ENCODE measurements at places on chromosomes 16 and 17.
A peak's percentile ranks its signal among the peaks of the same experiment; 100 is the strongest.

- DNase-seq: no peak
These were observed 99.0 kb downstream of the MYO1D start for GRCh38 chr17:32777922-32778321.

DNA sequence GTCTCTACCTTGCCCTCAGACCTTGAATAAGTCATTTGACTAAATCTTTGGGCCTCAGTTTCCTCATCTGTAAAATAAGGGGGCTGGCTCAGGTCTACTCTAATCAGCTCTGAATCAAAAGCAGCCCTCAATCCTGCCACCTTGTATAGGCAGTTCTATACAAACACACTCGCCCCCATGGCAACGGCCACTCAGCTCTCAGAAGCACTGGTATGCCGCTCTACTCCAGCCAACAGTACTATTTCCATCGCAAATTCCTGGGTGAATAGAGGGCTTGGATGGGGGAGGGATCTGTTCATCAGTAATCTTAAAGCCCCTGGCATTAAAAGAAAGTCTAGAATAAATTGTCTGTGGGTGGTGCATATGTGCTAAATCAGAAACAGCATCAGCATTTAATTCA is 21.2 kb upstream of the TAOK1 start:
- no peak for DNase-seq

- no peak for DNase-seq
These were observed 1.8 kb downstream of the TMIGD1 start for GRCh38 chr17:30332057-30332542.

GRCh38 chr17:73226556-73227172 is 33.8 kb downstream of the COG1 start:
- DNase-seq: no peak

GRCh38 chr16:26735521-26735920 is 331.2 kb upstream of the C16orf82 start:
- no peak for DNase-seq

DNA sequence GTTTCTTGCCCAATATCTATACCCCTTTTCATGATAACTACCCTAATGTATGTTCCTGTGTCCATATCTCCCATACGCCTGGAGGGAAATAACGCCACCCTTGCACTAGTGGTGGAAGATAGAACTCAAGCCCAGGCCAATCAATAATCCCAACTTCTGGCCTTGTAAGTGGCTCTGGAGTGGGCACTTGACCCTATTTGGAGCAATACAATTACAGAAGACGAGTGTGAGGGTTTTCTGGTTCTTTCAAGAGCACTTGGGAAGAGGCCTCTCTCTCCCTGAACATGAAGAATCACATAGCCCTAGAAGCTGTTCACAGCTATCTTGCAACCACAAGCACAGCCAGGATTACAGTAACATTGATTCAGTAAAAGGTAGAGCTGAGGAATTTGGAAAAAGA is 217.9 kb downstream of the RAB11FIP4 start:
- DNase-seq: no peak

GRCh38 chr16:59964232-59964924 is 1230.3 kb upstream of the GOT2 start:
- DNase-seq: no peak

DNA sequence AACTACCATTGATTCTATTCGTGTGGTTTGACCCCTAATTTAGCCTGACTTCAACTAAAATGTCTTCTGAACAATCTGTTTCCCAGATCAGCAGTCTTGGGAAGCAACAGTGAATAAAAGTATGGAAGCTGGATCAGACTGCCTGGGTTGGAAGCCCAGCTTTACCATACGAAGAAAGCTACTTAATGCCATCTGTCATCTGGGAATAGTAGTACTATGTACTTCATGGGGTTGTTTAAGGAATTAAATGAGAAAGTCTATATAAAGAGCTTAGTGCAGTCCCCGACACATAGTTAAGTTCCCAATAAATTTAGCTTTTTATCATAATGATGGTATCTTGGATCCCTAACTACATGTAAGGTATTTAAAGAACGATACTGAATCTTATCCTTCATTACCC is 151.5 kb upstream of the ERCC4 start:
- no peak for DNase-seq

- DNase-seq: no peak
These were observed 607.3 kb upstream of the GOT2 start for GRCh38 chr16:59341368-59341767.

DNA sequence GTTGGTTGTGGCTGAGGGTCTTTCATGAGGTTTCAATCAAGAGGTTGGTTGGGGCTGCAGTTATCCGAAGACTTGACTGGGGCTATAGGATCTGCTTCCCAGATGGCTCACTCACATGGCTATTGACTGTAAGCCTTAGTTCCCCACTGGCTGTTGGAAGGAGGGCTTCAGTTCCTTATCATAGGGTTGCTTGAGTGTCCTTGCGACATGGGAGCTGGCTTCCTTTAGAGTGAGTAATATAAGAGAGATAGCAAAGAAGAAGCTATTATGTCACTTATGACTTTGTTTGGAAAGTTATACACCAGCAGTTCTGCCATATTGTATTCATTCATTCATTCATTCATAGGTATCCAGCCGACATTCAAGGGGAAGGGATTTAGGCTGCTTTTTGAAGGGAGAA is 121.4 kb upstream of the WSCD1 start:
- no peak for DNase-seq

- DNase-seq: no peak
These were observed 85.7 kb downstream of the DNAH17 start for GRCh38 chr17:78491236-78492115.

DNA sequence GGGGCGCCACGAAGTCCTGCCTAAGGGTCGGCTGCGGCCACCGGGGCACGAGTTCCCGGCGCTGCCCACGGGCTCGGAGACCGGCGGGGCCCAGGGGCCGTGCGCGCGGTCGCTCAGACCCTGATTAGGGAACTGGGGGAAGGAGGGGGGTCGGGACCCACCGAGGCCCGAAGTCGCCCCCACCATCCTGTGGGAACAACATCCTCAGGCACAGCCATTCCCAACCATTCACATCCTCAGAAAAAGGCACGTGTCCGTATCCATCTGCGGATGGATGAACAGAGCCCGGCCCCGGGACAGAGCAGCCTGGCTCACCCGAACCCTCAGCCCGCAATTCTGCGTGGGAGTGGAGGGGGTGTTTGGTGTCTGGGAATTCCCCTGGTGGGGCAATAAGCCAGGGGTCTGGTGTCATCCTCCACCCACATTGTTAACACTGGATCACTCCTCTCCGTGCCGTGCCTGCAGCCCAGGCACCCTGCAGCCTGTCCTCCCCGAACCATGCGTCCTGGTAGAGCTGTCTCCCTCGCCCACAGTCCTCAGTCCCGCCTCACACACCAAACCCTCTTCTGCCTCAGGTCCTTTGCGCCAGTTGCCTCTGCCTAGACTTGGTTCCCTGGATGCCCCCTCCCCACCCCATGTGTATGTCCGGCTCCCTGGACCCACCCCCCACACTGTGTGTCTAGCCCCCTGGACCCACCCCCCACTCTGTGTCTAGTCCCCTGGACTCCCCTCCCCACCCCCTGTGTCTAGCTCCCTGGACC is 789 bp upstream of the CCDC57 start:
- peak; percentile 40 for DNase-seq

GRCh38 chr16:3854750-3855541 is 25.6 kb downstream of the CREBBP start:
- DNase-seq: no peak

GRCh38 chr17:14748036-14748710 is 447.3 kb downstream of the HS3ST3B1 start:
- no peak for DNase-seq
